ENCODE measurements at places on chromosomes 1 and 21. TPM values are rescaled to one million over a fixed set of nuclear protein-coding genes. Genes with fewer than 3 reads are reported as not detected.

KCNJ9 gene
- 0.25 TPM for polyA plus RNA-seq

OR2T35 gene
- polyA plus RNA-seq, result not detected

CELA3B gene
- not detected for polyA plus RNA-seq

HLCS gene
- 10.2 TPM for polyA plus RNA-seq

RNF2 gene
- 25.4 TPM for polyA plus RNA-seq

NTNG1 gene
- polyA plus RNA-seq, result not detected

FCAMR gene
- polyA plus RNA-seq, result not detected

RBM34 gene
- 69.7 TPM for polyA plus RNA-seq

ILDR2 gene
- polyA plus RNA-seq, result not detected

All from CD4-positive, CD25-positive, alpha-beta regulatory T cell (primary cell).